ENCODE measurements at places on chromosomes 7 and 10.

GRCh38 chr7:43726466-43726865 is 2.9 kb downstream of the COA1 start:
- DNase-seq: no peak

GRCh38 chr7:21767300-21767900 is 178.3 kb downstream of the CDCA7L start:
- DNase-seq: peak; percentile 90

GRCh38 chr10:22501863-22502262 is 156.6 kb downstream of the SPAG6 start:
- DNase-seq: no peak

DNA sequence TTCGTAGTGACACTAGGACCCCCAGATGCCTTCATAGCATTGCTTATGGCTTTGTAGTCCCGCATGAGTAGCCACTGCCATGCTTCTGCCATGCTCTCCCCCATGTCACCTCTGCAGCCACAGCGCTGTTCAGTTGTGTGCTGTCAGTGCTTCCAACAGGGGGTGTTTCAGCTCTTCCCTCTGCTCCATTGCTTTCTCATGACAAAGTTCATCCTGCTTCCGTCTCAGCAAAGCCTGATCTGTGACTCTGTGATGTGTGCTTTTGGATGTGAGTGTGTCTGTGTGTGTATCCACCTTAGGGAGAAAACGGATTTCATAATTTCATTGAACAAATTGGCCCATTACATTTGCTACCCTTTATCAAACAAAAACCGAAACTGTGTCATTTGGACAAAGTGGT is 134.9 kb upstream of the SAMD8 start:
- no peak for DNase-seq

DNA sequence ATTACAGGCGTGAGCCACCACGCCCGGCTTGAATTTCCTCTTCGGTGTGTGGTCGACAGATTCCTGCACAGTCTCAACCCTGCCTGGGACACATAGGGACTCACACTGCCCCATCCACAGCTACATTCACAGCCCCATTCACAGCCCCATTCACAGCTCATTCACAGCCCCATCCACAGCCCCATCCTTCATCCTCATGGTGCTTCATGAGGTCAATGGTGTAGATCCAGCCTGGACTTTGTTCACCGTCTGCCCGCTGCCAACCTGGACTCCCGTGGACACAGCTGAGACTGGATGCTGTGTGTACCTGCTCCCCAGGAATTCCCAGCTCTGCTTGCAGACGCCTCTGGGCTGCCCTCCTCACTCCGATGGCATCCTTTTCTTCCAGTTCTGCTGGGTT is 5.2 kb downstream of the IDI2 start:
- no peak for DNase-seq

- DNase-seq: peak; percentile 79
Observed at GRCh38 chr7:34128762-34129161, 223.4 kb downstream of the BMPER start.

Data from NCI-H524 (cell line).